SK-N-SH (cell line): ENCODE measurements at places on chromosomes 6 and 20.

- DNase-seq, result peak; percentile 70
Observed at GRCh38 chr6:108948181-108948661, 100.0 kb downstream of the ARMC2 start.

DNA sequence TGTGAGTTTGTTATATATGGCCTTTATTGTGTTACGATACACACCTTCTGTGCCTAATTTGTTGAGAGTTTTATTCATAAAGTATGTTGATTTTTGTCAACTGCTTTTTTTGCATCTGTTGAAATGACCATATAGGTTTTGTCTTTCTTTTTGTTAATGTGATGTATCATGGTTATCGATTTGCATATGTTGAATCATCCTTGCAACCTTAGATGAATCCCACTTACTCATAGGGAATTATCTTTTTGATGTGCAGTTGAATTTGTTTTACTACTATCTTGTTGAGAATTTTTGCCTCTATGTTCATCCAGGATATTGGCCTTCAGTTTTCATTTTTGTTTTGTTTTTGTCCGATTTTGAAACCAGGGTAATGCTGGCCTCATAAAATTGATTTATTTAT lies 45.7 kb upstream of the TPD52L1 start:
- DNase-seq, result no peak

DNA sequence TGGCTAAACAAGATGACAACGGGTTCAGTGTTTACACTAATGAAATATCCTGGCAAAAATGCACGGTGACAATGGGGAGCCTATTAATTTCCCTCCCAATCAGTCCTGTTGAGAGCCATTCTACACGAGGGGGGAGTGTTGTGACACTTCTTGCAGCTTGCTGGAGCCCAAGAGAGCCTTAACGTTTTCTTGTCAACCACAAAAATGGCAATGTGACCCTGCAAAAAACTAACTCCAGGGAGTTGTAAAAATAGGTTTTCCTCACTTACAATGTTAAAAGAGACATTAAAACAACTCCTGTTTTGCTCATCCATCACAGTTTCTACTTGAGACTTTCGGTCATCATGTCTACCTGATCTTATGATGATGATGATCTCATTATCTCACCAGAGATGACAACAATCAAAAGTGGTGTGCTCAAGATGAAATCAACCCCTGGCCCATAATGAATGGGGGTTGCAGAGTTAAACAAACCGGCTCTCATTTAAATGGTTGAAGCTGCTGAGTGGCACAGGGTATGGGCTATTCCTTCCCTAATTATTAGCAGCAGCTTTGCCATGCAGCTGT lies 57.9 kb downstream of the GJA10 start:
- DNase-seq, result no peak

DNA sequence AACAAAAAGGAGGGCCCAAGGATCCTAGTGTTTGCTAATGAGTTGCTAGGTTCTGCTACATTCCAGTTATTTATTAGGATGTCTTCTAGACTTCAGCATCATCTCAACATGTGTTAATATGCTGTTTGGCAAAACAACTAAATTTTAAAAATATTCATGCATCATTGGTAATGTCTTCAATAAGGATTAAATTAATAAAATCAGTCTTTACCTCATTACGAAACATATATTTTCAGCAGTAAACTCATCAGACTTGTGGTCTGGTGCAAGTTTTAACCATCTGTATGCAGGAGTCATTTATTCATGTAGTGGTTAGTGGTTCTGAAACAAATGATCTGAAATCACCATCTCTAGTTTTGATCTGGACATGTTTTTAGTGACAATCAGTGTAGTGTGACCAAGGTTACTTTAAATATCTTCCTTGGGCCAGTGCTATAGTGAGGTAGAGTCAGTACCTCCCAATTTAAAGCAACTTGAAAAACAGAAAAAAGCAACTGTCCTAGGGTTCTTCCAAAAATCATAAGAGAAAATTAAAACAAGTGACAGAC lies 85.0 kb upstream of the KCNK16 start:
- no peak for DNase-seq

- DNase-seq, result peak; percentile 76
Observed at GRCh38 chr20:37896932-37897548, 5.9 kb upstream of the VSTM2L start.

- DNase-seq, result no peak
Observed at GRCh38 chr20:41501376-41501775, 116.8 kb downstream of the CHD6 start.

GRCh38 chr6:154989448-154989847 lies 5.7 kb upstream of the TIAM2 start:
- no peak for DNase-seq

GRCh38 chr6:164749221-164750064 lies 560.0 kb downstream of the C6orf118 start:
- peak; percentile 61 for DNase-seq

GRCh38 chr20:23493172-23493772 lies 2.4 kb downstream of the CST8 start:
- no peak for DNase-seq

GRCh38 chr20:24892522-24892921 lies 56.5 kb upstream of the CST7 start:
- no peak for DNase-seq
